ENCODE measurements at places on chromosomes 12 and 14.

DNA sequence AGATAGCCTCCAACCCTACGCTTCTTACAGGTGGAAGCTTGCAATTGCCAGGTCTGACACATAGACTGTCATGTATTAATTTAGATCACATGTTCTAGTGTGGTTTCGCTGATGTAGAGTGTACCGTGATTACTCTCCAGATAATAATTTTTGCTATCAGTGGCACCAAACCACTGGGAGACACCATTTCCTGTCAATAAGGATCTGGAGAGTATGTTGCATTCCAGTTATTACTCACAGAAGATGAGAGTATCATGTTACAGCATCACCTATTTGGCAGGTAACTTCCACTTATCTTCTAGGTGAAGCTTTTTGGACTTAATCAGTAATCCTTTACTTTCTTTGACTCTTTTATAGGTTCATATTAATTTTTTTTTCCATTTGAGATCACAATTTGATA lies 147.2 kb downstream of the HELB start:
- DNase-seq, result no peak

DNA sequence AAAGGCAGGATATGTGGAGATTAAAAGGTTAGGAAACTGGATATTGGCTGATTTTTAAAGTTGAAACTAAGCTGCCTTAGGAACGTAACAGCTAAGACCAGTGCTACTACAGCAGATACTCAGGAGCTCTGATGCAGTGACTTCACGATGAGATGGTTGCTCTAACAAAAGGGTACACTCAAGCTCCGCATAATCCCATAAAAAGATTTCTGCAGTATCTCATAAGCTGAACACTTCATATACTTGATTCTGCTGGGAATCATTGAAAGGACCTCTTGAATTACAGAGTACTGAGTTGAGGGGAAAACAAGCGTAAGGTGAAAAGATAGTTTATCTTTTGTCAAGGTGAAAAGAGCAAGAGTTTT lies 3.7 kb downstream of the RNF10 start:
- no peak for DNase-seq

- peak; percentile 71 for DNase-seq
Measured at GRCh38 chr12:90979951-90980350, 24.8 kb downstream of the EPYC start.

GRCh38 chr12:109018296-109018695 lies 2.6 kb downstream of the SVOP start:
- DNase-seq, result no peak

DNA sequence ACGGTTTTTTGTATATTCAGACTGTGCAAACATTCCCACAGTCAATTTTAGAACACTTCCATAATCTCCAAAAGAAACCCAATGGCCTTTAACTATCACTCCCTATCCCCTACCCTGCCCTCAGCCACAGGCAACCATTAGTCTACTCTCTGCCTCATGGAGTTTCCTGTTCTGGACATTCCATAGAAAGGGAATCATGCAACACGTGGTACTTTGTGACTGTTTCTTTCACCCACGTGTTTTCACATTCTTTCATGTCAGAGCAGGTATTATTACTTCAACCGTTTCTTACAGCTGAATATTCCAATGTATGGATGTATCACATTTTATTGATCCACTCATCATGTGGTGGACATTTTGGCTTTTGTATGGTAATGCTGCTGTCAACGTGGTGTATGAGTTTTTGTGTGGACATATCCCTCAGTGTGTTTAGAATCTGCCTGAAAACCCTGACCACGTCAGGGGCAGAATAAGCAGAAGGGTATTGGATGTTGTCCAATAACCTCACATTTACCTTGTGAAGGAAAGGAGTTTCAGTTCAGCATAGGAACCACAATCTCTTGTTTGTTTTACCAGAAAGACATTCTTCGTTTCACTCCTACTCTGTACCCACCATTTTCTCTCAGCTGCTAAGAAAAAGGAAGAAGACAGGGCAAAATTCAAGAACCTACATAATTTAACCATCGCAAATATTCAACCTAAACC lies 107.5 kb upstream of the DYRK2 start:
- no peak for DNase-seq

DNA sequence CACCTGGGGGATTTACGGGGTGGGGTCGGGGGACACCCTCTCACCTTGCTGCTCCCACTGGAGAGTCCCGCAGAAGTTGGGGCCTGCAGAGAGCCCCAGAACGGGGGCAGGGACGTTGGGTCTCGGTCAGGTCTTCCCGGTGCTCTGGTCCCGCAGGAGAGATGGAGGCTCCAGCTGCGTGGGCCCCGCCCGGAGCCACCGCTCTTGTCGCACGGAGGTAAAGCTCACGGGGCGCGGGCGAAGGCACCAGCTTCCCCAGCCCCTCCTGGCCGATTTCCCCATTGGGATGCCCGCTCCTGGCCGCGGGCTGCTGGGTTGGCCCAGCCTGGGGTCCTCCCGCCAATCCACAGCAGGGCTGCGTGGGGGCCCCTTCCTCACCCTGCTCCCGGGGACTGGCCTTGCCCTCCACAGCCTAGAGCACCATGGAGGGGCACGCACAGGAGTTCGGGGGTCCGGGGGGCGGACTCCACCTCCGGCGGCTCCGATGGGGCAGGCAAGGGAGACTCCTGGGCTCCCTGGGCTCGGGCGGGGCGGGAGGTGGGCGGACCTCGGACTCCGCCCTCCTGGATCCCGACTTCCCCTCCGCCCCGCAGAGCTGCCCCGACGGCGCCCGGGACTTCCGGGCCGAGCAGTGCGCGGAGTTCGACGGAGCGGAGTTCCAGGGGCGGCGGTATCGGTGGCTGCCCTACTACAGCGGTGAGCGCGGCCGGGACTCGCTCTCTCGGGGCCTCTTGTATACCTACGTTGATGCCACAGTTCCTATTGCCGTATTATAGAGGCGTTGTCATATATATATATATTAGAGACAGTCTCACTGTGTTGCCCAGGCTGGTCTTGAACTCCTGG lies 8.4 kb downstream of the PAPLN start:
- no peak for DNase-seq

GRCh38 chr12:111359231-111359913 lies 9.5 kb downstream of the PHETA1 start:
- no peak for DNase-seq

- DNase-seq, result no peak
Measured at GRCh38 chr14:76955575-76956315, 72.8 kb downstream of the IRF2BPL start.

DNA sequence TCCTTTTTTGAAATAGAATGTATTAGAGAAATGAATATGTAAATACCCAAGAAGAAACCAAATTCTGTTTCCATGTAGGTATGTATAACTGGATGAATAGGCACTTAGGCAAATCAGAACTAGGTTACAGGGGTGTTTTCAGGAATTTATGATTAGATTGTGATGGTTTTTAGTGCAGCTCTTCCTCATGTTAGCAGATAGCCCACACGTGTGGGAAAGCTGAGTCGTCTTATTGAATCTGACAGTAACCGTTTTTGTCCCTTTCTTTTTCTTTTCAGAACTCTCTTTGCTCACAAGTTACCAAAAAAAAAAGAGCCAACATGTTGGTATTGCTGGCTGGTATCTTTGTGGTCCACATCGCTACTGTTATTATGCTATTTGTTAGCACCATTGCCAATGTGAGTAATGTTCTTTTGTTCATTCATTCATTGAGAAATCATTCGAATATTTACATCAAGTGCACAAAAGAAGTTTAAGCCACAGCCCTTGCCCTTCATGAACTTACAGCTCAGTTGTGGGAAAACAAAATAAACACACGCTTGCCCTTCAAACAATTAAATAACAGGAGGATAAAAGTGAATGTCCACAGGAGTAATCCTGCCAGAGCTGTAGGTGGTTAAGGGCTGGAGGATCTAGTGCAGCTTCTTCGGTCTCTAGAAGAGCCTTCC lies 14.8 kb downstream of the EMP1 start:
- DNase-seq, result no peak

GRCh38 chr12:9064201-9064814 lies 51.4 kb downstream of the A2M start:
- peak; percentile 16 for DNase-seq

DNA sequence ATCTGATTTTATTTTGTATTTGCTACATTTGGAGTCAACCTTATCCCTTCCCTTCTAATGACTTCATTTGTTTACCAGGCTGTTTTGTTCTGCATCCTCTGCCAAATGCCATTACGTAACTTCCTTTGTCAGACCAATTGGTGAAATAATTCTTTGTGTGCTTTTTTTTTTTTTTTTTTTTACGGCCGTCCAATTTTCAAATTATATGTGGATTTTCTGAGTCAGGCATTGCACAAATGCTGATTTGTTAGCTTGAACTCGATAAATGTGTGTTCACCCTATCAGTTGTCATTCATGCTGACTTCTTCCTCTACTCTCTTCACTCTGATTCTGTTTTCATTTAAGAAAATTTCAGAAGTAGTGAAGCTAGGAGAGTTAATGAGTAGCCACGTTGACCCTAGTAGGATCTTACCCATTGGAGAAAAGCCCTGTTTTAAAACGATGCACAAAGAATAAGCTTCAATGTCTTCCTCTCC lies 386.2 kb downstream of the DIO2 start:
- DNase-seq, result no peak

DNA sequence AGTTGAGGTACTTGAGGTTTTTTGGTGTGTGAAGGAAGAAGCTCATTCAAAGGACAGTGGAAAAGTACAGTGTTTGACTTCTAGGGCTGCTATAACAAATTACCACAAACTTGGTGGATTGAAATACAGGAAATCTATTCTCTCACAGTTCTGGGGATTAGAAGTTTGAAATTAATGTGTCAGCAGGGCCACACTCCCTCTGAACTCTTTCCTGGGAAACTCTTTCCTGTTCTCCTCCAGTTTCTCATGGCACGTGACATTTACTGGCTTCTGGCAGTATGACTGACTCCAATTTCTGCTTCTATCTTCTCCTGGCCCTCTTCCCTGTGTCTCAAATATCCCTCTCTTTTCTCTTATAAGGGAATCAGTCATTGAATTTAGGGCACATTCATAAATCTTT lies 160.2 kb downstream of the CCDC91 start:
- no peak for DNase-seq

- DNase-seq, result no peak
Measured at GRCh38 chr12:28539691-28540323, 349.6 kb downstream of the CCDC91 start.

GRCh38 chr12:75712223-75712622 lies 200.8 kb upstream of the KRR1 start:
- DNase-seq, result no peak

GRCh38 chr14:102375119-102375518 lies 12.4 kb downstream of the TECPR2 start:
- no peak for DNase-seq

- no peak for DNase-seq
Measured at GRCh38 chr14:94974893-94975292, 182.4 kb downstream of the DICER1 start.

- no peak for DNase-seq
Measured at GRCh38 chr12:50110762-50111351, 1.2 kb upstream of the COX14 start.

- DNase-seq, result no peak
Measured at GRCh38 chr14:58763210-58763609, 125.4 kb downstream of the DACT1 start.

DNA sequence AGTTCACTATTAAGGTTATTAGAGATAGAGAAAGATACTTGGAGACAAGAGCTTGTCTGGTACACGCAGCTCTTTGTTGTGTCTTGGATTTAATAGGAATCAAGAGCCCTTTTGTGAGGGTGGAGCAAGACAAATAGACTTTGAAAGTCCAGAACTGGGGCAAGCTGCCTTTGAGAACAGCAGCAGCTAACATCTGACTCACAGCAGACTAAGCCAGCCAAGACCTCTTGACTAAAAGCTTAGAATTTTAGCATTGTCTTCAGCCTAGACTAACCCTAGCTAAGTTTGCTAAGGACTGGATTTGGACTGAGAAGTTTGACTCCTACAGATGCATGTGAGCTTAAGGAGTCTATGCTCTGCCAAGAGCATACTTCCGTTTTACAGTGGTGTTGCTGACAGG lies 201.9 kb upstream of the RBM19 start:
- DNase-seq, result no peak

- no peak for DNase-seq
Measured at GRCh38 chr12:106964526-106964925, 8.8 kb downstream of the TMEM263 start.

- DNase-seq, result no peak
Measured at GRCh38 chr12:8120072-8120713, 3.2 kb upstream of the CLEC4A start.

GRCh38 chr14:84217066-84217465 lies 1312.9 kb upstream of the FLRT2 start:
- DNase-seq, result no peak

DNA sequence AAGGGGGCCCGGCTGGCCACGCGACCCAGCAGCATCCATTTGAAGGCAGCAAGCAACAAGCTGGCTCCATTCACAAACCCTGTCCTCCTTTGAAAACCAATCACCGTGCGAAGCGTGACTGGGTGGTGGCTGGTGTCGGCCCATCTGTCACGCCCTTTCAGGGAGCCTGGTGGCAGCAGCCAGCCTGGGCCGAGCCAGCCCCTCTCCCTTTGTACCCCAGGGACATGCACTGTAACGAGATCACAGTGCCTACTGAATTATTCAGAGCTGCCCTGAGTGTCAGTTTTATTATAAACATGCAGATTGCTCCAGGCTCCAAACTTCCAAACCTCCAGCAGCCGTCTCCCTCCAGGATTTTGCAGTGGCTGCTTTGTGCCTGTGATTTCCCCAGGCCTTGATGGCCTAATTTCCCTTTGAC lies 22.3 kb upstream of the CTDSP2 start:
- no peak for DNase-seq

DNA sequence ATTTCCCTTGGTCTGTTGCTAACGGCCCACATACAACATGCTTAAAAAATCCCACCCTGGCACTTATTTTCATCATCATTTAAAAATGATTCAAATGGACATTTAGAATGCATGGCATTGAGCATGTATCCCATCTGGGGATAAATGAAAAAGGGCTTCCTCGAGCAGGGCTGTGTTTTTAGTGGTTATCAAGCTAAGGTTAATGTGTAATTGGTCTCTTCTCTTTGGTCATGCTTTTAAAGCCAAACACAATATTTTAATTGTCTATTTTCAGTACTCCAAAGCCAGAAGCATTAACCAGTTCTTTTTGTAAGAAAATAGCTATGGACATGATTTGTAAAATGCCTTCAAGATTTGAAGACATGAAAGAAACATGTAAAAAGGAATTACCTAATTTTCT lies 1.9 kb upstream of the TRHDE start:
- no peak for DNase-seq
